Fibroblast of villous mesenchyme (primary cell): ENCODE measurements at places on chromosomes 13 and 19.

DNA sequence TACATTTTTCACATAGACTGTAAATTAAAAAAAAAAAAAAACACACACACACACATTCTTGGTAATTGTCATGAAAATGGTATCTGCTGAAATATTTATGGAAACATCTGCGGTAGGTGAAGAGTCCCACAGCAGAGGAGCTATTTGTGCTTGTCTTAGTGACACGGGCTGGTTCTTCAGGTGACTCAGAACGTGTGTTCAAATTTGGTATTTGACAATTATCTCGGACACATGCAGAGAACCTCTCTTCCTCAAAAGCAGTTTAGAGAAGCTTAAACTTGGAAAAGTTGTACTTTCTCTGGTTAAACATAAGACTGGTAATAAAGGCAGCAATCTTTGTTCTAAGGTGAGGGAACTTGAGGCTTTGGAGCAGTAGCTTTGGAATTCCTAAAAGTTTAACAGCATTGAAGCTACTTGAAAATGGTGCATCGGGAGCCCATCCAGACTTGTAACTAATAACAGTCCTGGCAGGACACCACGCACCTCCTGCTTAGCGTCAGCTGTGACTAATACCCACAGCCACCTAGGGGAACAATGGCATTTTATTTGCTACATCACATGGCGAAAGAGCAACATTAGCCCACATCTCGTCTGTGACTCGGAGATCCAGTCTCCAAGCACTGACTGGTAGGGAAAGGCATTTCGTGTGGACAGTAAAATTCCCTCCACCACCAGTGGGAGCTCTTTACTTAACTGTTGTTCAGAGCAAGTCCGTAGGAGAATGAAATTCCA, 1505.1 kb upstream of the SLC10A2 start:
- peak; percentile 56 for DNase-seq

DNA sequence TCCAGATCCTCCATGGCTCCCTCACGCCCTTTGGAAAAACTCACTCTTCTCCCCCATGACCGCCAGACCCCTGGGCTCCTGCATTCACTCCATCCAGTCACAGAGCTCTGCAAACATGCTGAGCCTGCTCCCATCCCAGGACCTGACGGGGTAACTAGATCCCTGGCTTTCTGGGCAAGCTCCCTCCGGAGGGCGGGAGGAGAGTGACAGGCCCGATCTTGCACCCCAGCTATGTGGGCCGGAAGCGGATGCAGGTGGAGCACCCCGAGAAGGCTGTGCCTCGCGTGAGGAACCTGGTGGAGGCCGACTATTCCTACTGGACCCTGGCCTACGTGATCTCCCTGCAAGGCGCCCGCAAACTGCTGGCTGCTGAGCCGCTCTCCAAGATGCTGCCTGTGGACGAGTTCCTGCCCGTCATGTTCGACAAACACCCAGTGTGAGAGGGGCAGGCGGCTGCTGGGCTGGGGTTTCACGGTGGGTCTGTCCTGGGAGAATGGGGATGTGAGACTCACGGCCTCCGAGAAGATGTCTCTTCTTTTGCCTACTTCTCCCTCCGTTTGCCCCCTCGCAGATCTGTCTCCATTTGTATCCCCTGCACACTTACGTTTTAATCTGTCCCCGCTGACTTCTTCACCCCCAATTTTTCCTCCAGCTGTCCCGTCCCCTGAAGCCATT, 25.2 kb downstream of the COLGALT1 start:
- no peak for DNase-seq

GRCh38 chr13:40485611-40486517, 180.6 kb downstream of the FOXO1 start:
- no peak for DNase-seq

DNA sequence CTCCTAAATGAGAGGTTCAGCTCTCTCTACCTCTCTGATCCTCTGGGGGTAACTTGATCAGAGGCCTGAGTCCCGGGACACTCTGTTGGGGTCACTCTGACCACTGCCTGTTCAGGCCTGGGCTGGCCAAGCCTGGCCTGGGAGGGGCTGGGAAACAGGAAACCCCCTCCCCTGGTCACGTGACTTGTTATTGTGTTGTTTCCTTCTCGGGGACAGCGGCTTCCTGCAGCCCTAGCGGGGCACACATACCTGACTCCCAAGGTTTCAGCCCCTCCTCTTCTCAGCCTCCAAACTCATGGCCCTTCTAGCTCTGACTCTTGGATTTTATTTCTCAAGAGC, at the start of gene USHBP1:
USHBP1 (minus strand) TSS at position 105 of the 339 bp plus-strand sequence. CDS start 446 bp downstream, outside the sequence.
- DNase-seq = no peak

- DNase-seq = no peak
Measured at GRCh38 chr13:25920931-25921330, 130.9 kb downstream of the SHISA2 start.

- peak; percentile 81 for DNase-seq
Measured at GRCh38 chr19:11125994-11126685, 29.4 kb downstream of the SPC24 start.

DNA sequence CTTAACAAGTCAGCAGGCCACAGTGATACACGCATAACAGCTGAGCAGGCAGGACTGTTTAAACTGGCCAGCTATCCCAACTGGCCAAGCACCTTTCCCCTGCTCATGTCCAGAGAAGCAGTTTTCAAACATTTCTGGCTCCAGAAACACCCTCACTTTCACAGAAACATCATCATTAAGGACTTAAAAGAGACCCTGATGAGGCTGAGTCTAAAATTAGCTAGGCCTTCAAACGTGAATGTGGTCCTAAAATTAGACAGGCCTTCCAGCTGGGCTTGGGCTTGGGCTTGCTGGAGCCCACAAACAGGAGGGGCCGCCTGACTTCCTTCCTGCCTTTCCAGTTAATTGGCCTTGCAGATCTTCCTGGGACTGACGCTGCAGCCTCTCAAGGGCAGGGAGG, 334.2 kb downstream of the DNAJC15 start:
- no peak for DNase-seq

DNA sequence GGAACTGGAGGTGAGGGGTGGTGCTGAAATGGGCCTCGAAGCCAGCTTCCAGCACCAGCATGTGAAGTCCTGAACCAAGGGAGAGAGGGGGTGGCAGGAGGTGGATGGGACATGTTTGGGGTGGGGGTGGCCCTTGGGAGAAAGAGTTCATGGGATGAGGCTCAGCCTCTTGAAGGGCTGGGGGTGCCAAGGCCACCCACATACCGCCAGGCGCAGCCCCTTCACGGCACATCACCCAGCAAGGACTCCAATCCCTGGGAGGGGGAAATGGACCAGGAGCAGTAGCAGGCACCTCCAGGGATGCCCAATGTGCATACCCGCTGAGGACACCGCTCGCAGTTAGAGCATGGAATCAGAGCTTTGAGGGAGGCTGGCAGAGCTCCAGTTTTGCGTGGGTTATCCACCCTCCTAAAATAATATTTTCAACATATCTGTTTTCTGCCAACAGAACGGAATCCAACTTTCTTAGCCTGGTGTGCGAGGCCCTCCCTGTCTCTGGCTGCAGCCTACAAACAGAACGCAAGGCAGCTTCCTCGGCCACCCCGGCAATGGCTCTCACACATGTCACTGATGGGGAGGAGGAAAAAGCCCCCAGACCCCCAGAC, 140.5 kb upstream of the VSTM2B start:
- no peak for DNase-seq

- DNase-seq = no peak
Measured at GRCh38 chr19:50148528-50148927, 14.6 kb downstream of the IZUMO2 start.

- no peak for DNase-seq
Measured at GRCh38 chr19:16148443-16149229, 5.2 kb downstream of the HSH2D start.

- DNase-seq = no peak
Measured at GRCh38 chr13:112438094-112438493, 61.9 kb downstream of the SPACA7 start.

GRCh38 chr13:111644750-111645149, 324.3 kb downstream of the TEX29 start:
- DNase-seq = no peak

DNA sequence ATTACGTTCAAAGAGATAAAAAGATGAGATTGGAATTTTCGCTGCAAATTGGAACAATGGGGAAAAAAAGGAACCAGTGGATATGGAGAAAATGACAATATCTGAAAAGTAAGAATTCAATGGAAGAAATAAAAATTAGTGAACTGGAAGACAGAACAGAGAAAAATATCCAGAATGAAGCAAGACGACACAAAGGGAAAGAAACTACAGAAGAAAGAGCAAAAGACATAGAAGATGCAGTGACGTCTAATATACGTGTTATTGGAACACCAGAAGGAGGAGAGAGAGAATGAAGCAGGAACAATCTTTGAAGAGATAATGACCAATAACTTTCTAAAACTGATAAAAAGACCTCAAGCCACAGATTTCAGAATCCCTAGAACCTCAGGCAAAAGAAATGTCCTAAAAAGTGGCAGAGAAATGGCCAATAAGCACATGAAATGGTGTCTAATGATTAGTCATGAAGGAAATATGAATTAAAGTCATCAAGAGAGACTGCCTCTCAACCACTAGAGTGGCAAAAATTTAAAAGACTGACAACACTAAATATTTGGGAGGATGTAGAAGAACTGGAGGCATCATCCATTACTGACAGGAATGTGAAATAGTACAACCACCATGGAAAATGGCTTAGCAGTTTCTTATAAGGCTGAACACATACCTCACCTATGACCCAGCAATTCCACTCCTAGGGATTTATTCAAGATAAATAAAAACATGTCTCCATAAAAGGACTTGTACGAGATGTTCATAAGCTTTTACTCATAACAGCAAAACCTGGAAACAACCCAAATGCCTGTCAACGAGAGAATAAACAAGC, 56.5 kb downstream of the GADD45B start:
- peak; percentile 95 for DNase-seq

DNA sequence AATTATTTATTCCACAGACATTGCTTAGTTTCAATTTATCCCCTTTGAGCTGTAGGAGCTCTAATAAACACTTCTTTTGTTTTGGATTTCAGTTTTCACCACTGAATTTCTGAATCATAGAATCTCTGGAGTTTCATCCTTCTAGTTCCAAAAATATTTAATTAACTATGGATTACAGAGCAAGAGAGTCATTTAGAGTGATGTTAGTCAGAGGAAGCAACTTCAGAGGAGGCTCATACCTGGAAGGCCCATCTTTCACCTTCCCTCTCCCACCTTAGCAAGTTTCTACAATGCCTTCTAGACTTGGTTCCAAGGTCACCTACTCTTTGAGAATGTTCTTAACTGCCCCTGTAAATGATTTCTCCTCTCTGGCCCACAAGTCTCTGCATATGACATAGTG, 353.2 kb downstream of the SPRY2 start:
- DNase-seq = no peak

DNA sequence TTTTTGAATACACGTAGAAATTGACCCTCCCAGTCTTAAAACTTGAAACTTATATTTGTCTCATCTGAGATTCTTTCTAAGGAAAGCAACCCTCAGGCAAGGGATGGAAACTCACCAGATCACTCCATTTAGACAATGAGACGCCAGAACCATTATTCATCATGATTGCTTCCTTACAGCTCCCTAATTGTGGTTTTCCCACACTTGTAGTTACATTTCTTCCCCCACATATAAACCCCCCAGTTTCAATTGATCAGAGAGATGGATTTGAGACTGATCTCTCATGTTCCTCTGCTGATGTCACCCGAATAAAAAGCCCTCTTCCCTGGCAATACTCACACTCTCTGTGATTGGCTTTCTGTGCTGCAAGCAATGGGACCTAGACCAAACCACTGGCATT, 197.9 kb upstream of the STARD13 start:
- peak; percentile 59 for DNase-seq

DNA sequence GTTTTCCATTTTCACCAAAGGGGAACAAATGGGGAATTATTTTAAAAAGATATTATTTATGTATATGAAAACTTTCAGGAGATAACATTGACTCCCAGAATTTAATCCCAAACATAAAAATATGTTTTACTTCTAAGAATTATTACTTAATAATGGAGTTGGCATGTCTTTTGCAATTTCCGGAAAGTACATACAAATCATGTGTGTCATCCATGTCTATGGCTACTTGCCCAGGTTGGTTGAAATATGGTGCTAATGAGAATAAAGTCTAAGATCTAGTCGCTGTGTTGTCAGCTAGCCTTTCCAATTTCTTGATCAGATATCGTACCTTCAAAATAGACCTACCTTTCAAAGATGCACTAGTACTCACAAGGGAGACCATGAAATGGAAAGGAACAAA, 1003.2 kb upstream of the PCDH20 start:
- no peak for DNase-seq

DNA sequence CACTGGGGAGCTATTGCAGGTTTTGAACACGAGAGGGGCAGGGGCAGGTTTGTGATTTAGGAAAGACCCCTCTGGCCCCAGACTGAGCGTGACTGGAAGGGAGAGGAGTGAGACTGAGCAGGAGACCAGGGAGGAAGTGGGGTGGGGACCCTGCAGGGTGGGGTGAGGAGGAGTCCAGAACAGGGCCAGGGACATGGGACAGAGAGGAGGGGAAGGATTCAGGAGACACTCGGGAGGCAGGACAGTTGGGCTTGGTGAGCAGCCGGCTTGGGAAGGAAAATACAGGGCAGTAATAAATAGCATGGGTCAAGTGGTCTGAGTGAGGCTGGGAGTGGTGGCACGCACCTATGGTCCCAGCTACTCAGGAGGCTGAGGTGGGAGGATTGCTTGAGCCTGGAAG, 9.4 kb downstream of the FOSB start:
- DNase-seq = no peak

GRCh38 chr19:9622531-9622930, 1.5 kb upstream of the ZNF561 start:
- no peak for DNase-seq

- peak; percentile 91 for DNase-seq
Measured at GRCh38 chr13:97506511-97506910, 72.5 kb downstream of the RAP2A start.

DNA sequence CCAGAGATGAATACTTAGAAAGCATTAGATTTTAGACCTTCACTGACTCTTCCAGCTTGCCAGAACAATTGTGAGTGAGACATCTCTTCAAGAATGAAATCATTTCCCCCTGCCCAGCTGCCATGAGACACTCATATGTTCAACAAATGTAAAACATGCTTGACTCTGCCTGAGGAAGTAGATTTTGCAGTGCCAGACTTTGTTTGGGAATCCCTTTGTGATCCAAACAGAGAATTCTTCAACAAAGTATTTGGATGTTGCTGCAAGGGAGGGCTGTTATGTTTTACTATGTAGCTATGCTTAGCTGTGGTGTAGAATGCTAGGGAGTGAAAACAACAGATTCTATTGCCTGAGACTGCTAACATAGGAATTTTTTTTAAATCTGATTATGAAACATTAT, 416.4 kb downstream of the DCT start:
- DNase-seq = peak; percentile 67

DNA sequence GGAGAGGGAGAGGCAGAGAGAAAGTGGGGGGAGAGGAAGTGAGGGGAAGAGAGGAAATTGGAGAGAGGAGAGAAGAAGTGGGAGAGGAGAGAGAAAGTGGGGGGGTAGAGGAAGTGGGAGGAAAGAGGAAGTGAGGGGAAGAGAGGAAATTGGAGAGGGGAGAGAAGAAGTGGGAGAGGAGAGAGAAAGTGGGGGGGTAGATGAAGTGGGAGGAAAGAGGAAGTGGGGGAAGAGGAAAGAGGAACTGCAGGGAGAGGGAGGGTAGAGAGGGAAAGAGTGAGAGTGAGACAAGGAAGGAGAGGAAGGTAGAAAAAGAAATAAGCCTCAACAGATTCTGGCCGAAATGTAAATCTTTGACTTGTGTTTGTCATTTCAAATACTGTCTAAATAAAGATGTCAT, 146.6 kb downstream of the KLF12 start:
- DNase-seq = no peak
